ENCODE measurements at places on chromosomes 1 and 21.

- DNase-seq: no peak
Observed at GRCh38 chr1:69492286-69492685, 75.4 kb upstream of the LRRC7 start.

DNA sequence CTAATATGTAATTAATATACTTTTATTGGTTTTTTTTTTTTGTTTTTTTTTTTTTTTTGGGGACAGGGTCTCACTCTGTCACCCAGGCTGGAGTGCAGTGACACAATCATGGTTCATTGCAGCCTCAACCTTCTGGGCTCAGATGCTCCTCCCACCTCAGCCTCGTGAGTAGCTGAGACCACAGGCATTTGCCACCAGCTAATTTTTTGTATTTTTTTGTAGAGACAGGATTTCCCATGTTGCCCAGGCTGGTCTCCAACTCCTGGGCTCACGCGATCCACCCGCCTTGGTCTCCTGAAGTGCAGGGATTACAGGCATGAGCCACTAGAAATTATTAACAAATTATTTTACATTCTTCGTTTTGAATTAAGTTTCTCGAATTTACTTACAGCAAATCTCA lies 16.8 kb upstream of the POGZ start:
- no peak for DNase-seq

DNA sequence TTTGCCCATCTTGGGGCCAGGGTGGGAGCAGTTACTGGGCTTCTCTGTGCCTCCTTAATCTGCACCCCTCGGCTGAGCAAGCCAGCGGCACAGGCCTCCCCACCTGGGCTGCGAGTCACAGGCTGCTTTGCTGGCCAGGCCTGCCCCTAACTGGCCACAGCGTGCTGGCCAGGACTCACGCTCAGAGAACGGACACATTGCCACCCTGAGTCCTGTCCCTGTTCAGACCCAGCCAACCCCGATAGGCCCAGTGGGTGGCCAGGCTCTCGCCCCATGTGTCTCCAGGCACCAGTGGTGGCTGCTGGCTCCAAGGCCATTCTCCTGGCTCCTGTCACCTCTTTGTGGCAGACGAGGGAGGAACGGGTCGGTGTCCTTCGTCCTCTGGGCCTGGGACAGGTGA lies 61.3 kb downstream of the MORN1 start:
- DNase-seq: no peak

DNA sequence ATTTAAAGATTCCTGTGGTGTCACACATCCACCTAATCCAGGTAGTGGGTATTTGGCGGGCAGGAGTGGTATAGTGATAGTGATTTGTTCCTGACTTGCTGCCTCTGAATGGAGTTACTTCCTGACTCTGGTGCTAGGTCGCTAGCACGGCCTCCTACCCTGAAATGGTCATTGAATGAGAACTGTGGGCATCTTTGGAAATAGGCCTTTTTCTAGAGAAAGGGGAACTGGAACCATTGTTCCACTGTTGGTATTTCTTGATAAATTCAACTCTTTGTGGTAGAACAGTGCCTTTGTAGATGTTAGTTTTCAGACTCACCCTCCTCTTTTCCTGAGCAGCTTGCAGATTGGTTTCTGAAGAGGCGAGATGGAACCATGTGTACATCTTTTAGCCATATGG lies 1.5 kb downstream of the QSOX1 start:
- no peak for DNase-seq

DNA sequence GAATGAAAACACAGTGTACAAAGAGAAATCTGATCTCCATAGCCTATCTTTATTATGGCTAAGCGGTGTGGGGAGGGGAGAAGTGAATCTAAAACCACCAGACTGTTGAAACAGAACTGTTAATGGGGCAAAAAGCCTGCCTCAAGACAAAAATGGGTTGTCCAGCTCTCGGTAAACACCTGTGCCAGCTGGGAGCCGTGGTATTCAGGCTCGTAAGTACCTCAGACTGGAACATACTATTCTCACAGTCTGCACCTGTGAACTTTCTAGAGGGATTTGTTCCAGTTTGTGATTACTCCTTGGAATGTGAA lies 42.7 kb upstream of the ATP1A1 start:
- DNase-seq: peak; percentile 63

- no peak for DNase-seq
Observed at GRCh38 chr1:204146309-204146708, 5.5 kb downstream of the ETNK2 start.

DNA sequence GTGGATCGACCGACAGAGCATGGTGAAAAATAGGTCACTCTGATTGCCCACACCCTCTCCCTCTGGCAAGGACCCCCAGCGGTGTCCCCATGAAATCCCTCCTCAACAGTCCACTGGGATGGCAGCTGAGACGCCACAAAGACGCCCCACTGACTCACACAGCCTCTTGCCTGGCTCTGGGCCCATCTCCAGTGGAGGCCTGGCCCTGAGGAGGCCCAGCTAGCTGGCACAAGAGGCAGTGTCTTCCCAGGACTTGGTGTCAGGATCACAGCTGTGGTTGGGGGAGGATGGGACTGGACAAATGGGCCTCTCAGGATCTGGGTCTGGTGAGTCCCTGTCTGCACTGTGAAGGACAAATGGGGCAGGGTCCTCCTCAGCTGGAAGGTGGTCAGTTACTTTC lies 4.6 kb downstream of the ALX3 start:
- no peak for DNase-seq

DNA sequence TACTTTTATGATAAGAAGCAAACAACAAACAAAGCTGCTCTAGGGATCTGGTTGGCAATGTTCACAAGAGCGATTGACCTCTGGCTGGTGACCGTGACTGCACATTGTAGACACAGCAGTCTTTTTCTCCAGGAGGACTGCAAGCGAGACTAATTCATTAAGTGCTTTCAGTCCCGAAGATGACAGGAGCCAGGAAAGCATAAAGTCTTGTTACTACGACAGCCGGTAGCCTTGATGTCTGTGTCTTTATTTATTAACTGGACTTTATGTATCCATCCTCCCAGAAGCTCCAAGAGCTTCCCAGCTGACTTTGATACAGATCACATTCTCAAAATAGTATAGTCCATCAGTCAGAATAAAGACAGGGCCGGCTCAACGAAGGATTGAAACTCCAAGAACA lies 18.2 kb downstream of the FAM163A start:
- DNase-seq: no peak

Data from NCI-H1105 treated with DMSO at 0.1 percent for 48 hours (cell line).